Esophagus muscularis mucosa (tissue), 4 donors: ENCODE measurements at places on chromosomes 1 and 21. TPM values are rescaled to one million over a fixed set of nuclear protein-coding genes. Genes with fewer than 3 reads are reported as not detected.

Gene AK5
- total RNA-seq = 2.5 TPM

Gene OR2L8
- not detected for total RNA-seq

Gene RBM11
- total RNA-seq = 0.83 TPM

Gene HTR6
- total RNA-seq = not detected

GRCh38 chr1:217010253-217010652 lies 287.0 kb upstream of the ESRRG start:
- DNase-seq = no peak

DNA sequence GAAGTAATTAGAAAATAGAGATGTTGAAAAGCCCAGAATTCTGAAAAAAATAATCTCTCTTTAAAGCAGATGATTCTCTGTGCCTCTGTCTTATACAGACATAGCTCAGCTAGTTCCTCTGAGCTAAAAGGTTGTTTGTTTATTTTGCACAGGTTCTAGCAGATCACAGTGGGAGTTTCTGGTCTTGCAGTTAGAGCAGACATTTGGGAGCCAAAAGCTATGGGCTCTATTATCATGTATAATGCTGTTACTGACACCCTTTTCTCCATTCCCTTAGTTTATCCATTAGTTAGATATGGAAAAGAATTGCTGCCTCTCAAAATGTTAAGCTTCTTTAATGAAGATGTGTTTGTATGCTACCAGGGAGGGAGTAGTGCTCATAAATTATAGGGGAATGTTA lies 20.5 kb upstream of the CD55 start:
- no peak for DNase-seq

Gene CHRM3
- total RNA-seq = 85.7 TPM

GRCh38 chr21:41668686-41669532 lies 97.9 kb downstream of the RIPK4 start:
- no peak for DNase-seq

- DNase-seq = no peak
Measured at GRCh38 chr1:26915204-26915842, 1.5 kb upstream of the NR0B2 start.

Gene BSND
- not detected for total RNA-seq

GRCh38 chr1:3050603-3051002 lies 18.4 kb upstream of the PRDM16 start:
- DNase-seq = no peak

GRCh38 chr1:107515702-107516101 lies 374.9 kb downstream of the NTNG1 start:
- DNase-seq = no peak

DNA sequence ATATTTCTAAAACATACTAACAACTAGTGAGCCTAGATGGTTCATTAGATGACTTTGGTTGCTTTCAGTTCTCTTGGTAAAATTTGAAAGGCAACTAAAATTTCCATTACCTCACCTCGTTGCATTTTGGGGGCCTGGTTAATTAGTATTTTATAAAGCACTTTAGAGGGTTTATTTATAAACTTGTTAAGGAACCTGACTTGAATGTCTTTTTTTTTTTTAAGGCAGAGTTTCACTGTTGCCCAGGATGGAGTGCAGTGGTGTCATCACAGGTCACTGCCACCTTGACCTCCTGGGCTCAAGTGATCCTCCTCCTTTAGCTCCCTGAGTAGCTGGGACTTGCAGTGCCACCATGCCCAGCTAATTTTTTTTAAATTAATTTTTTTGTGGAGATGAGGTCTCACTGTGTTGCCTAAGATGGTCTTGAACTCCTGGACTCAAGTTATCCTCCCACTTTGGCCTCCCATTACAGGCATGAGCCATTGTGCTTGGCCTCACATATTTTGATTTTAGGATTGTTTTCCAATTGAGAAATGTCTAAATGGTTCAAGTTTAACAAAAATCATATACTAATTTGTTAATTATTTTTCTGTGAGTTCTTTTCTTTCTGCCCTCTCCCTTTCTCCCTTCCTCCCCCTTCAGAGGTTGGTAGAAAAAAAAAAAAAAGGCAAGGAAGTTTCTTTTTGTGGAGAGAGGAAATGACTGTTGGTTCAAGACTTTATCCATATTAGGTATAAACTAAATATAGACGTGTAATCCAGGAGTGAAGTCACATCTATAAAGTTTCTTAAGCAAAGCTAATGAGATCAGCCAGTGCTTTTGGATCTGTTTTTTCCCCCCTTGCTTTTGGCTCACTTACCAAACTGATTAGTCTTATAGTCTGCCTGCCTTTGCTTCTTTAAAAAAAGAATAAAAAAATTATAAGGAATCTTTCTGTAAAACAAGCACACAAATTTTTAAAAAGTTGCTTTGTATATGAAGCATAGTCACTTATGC lies 24.7 kb downstream of the CLIC4 start:
- DNase-seq = peak; percentile 29

DNA sequence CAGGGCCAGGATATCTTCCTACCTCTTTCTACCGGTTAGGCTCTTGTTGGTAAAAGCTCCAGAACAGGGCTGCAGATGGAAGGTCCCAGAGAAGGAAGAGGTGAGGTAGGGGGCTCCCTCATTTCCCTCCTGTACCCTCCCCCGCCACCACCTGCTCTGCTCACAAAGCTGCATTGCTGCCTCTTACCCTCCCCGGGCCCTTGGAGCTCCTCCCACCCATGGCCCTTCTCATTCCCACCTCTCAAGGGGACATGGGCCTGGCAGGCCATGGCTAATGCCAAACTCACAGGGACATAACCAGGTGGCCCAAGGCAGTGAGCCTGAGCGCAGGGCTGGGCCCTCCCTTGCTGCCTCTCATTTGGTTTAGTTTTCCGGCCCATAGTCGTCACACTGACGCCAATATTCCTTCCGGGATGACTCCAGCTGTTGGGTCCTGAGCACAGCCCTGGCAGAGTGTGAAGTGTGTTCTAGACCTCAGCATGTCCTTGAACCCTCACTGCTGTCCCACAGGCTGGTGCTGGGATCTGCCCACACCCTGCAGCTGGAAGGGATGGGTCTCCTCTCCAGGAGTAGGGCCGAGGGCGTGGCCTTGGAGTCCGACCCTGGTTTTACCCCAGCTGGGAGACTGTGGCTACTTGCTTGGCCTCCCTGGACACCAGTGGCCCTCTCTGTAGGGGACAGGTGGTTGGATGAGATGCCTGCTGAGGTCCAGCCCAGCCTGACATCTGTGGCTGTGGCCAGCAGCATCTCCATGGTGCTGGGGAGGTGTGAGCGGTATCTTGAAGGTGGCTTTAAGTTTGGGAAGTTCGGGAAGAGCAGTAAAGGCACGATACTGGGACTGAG lies 104.6 kb downstream of the ARHGEF10L start:
- no peak for DNase-seq

GRCh38 chr21:23162198-23162946 lies 2164.2 kb downstream of the NCAM2 start:
- no peak for DNase-seq

DNA sequence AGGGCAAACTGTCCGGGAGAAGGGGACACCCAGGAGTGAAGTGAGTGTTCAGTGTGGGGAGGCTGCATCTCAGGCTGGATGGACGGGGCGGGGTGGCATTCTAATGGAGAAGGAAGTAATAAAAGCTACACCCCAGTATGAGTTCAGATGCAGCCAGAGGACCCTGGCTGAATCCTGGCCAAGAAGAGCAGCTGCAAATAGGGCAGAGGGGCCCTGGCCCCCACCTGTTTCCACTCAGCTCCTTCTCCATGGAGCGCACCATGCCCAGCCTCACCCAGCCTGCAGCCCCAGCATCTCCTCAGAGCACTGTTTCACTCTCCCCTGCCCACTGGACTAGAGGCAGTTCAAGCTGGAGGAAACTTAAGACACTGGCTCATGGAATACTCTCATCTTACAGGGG lies 46.4 kb downstream of the KCND3 start:
- no peak for DNase-seq

DNA sequence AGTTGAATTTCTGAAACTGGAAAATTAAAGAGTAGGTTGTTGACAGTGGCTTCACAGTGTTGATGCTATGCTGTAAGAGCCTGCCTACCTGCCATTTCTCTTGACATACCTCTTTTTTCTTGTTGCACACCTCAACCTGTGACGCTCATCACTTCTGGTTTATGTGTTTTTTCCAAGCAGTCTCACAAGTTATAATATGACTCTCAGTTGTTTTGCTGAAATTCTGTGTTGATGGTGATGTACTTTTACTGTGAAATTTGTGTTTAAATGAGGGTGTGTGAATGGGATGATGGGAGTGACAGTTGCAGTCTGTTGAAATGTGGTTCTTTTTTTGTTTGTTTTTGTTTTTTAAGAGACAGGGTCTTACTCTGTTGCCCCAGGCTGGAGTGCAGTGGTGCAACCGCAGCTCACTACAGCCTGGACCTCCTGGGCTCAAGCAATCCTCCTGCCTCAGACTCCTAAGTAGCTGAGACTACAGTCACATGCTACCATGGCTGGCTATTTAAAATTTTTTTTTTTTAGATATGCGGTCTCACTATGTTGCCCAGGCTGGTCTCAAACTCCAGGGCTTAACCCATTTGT lies 7.0 kb downstream of the DDI2 start:
- no peak for DNase-seq

- no peak for DNase-seq
Measured at GRCh38 chr1:236051242-236051791, 13.6 kb downstream of the NID1 start.

GRCh38 chr1:222813866-222814535 lies 838 bp upstream of the DISP1 start:
- no peak for DNase-seq

GRCh38 chr1:179366093-179366800 lies 476 bp downstream of the AXDND1 start:
- no peak for DNase-seq

Gene OLFML2B
- 1.2 TPM for total RNA-seq

DNA sequence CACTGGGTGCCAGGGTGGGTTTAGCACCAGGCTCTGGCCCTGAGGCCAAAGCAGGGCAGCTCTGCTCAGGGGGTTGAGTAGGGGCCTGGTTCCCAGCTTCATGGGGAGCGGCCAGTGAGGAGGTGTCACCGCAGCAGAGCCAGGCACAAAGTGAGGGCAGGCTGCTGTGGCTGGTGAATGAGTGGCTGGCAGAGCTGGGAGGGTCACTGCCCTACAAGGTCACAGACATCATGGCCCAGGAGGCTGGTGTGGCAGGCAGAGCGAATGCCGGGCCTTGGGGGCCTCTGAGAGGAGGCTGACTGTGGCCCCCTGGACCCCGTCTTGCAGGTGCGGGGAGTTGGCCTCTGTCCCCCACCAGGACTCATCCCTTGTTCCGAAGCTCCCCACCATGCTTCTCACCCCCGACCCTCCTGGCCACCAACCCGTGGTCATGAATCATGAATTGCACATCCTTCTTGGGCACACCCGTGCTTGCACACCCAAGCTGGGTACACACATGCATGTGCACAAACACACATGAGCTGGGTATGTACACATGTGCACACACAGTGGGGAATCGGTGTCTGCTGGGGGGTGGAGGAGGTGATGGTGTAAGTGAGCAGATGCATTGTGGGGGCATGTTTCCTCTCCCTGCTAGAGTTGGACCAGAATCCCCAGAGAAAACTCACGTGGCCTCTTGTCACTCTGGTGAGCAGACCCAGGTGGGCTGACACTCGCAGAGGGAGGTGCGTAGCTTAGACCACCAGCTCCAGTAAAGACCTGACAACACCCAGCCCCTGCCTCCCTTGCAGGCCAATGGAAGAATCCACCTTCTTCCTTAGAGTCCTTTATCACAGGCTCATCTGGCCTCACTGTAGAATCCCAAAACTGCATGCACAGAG lies 4.8 kb upstream of the GNB1 start:
- no peak for DNase-seq

DNA sequence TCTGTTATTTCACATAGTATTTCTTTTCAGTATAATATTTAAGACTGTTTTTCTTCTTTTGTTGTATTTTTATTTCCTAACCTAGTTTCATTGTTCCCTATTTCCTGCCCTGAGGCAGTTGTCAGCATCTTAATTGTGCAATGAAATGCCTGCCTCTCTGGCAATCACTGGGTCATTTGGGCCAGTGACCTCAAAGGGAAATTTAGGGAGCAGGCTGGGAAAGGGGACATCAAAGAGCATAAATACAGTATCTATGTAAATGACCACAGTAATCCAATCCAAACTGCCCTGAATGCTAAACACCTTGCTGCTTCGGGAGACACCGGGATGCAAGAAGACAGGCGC lies 147.8 kb downstream of the TLR5 start:
- no peak for DNase-seq

DNA sequence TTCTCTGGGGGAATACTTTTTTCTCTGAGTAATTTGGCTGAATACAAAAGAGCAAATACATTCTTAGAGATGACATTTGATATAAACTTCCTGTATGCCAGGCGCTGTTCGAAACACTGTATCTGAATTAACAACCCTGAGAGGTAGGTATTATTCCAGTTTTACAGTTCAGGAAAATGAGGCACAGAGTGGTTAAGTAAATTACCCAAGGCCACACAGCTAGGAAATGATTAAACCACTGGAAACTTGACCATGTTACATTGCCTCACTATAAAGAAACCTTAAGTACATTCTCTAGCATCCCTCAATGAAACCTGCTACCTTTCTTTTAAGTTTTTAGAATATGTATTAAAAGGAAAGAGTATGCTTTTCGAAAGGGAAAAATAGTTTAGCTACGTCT lies 54.6 kb downstream of the SMYD2 start:
- DNase-seq = no peak

Gene XCL1
- 0.91 TPM for total RNA-seq

DNA sequence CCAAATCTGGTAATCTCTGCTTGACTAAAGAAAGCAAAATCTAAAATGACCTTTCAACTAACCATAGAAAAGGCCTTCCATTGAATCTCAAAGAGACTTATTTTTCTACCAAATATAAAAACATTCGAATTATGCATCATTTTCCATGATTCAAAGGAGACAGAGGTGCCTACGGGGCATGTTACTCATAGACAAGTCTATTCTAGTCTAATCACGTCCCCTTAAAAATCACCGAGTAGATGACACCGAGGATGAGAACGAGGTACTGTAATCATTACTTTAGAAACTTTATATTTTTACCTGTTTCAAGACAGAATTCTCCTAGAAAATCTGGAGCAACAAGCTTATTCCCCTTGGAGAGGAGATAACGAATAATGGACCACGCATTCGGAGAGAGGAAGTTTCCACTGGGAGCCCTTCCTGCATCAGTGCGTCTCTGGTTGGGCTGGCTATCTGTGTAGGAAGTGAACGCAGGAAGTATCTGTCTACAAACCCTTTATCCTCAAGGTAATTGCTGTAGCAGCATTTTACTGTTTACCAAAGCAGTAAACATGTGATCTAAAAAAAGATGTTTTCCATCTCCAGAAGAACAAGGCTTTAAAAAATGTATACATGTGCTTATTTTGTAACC lies 9.5 kb downstream of the ERG start:
- DNase-seq = peak; percentile 60

Gene ELF3
- total RNA-seq = not detected
